ENCODE measurements at places on chromosomes 3 and 15. TPM values are rescaled to one million over a fixed set of nuclear protein-coding genes. Genes with fewer than 3 reads are reported as not detected.

DNA sequence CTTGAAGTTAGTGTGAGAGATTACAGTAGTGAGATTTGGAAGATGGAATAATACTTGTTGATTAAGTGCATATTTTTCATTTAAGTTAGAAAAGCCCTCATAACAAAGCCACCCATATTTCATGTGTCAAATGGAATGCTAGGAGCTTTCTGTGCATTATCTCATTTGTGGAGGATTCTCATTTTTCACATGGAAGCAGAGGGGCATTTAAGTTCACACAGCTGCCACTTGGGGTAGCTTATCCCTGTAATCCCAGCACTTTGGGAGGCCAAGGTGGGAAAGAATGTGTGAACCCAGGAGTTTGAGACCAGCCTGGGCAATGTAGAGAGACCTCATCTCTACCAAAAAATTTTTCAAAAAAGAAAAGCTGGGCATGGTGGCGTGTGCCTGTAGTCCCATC lies 55.2 kb downstream of the RAB7A start:
- DNase-seq = no peak

DNA sequence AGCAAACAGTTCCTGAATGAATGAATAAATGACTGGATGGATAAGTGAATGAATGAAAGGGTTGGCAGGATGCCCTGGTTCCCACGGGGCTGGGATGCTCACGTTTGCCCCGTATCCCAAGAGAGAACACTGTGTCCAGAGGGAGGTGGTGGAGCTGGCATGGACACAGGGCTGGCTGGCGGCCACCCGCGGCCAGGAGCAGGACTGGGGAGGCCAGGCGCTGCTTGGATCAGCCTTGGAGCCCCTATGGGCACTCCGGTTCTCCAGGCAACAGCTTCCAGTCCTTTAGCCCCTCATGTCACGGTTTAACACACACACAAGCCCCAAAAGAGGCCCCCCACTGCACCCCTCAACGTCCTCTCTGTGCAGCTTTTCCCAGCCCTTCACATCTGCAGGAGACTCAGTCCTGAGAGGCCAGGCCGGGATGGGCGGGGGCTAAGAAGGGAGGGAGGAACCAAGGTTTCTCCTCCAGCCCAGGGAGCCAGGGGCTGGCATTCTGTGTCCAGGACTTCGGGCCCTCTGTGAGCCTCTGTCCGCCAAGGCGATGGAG lies 86.0 kb upstream of the ALDH1L1 start:
- no peak for DNase-seq

DNA sequence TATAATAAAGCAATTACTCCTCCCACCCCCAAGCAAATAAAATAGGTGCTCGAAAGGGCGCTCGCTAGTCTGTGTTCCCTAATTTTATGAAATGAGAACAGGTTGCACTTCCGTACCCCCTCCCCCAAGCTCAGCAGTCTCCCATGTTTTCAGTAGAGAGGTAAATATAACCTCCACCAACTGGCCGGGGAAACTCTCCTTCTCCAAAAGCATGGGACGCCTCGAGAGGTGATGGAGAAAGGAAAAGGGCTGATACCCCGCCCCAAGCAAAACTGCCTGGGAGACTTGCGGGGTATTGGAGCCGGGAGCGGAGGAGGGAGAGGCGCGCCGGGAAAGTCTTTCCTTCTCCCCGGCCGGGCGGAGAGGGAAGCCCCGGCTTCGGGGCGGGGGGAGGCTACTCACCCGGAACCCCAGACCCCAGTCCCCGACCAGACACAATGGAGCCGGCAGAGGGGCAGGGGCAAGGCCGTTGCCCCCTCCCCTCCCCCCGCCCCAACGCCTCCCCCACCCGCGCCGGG lies 605 bp downstream of the DCUN1D1 start:
- DNase-seq = no peak

- DNase-seq = no peak
Observed at GRCh38 chr15:70505936-70506912, 257.1 kb downstream of the UACA start.

- DNase-seq = no peak
Observed at GRCh38 chr15:87564681-87565080, 691.9 kb downstream of the NTRK3 start.

DNA sequence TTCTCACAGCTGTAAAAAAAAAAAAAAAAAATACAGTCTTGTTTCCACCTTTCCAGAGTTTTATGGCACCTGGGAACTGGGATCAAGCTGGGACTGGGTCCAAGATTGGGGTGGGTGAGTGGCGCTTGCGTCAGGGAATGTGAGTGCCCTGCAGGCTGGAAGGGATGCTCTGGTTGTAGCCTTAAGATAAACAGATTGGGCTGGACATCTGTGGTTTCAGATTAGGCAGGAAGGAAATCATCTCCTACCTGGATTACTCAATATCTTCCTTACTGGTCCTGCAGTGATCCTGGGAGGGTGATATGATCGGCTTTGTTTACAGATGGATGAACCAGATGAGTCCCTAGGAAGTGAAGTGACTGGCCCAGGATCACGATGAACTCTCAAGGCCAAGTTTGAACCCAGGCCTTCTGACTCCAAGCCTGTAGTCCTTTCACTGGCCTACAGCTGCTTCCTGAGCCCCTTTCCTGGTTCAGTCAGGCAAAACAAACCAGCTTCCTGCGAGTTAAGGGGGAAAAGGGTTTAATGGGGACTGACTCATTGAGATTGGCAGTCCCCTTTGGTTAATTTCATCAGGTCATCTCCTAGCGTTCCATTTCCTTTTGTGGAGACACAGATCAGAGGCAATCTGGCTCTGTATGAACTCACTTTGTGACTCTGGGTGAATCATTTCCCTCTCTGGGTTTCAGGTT lies 179.8 kb downstream of the THSD4 start:
- peak; percentile 99 for DNase-seq

DNA sequence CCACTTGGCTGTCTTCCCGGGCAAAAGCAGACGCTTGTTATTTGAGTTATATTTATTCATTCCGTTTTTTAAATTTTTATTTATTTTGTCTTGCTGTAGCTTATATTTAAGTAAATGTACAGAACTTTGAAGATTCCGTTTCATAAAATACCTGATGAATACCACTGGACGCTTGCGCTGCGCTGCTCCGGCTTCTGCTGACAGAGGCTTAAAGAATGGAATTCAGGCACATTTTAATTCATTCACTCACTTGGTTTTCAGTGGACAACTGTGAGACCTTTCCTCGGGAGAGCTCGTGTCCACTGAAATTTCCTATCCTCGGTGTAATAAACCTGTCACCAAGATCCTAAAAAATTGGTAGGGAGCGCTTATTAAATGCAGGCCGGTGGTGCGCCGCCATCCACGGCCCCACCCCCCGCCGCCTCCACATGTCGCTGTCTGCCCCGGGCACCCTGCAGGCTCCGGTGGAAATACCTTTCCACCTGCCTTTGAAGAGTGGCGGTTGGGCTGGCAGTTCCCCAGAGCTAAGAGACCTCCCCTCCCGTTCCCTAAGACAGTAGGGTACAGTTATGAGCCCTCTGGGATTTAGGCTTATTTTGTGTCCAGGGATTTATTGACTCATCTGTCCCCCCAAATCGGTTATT lies 62.5 kb upstream of the UBE2E1 start:
- no peak for DNase-seq

GRCh38 chr15:40446144-40446543 lies 5.4 kb downstream of the BAHD1 start:
- DNase-seq = no peak

- peak; percentile 3 for DNase-seq
Observed at GRCh38 chr3:38297947-38298711, 16.0 kb downstream of the SLC22A14 start.

- DNase-seq = no peak
Observed at GRCh38 chr3:137768361-137769321, 4.5 kb downstream of the SOX14 start.

DNA sequence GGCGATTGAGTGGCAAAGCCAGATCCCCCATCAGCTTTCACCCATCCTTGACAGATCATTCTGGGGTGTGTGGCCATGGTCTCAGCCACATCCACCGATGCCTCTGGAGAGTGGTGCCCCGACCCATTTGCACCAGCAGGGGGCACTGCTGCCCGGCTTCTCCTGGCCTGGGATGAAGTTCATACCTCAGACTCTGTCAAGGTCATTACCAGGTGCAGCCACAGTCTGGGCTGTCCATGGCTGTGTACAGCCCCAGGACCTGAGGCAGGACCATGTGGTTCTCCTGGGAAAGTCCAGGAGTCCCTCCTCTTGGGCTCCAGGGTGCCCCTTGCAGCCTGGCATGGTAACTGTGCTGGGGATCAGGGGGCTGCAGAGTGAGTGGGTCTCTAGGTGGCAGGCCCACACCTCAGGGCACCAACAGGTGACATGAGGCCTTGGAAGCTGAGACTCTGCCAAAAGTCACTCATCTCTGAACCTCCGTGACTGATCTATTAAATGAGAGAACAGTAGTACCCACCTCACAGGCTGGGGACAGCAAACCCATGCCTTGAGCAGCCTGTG lies 67.2 kb downstream of the CACNA2D2 start:
- DNase-seq = no peak

The CNBP gene
- 187 TPM for total RNA-seq

The ONECUT1 gene
- total RNA-seq = not detected

The GRAMD2A gene
- not detected for total RNA-seq
